ENCODE measurements at places on chromosomes 7 and 10.
A peak's percentile ranks its signal among the peaks of the same experiment; 100 is the strongest.

DNA sequence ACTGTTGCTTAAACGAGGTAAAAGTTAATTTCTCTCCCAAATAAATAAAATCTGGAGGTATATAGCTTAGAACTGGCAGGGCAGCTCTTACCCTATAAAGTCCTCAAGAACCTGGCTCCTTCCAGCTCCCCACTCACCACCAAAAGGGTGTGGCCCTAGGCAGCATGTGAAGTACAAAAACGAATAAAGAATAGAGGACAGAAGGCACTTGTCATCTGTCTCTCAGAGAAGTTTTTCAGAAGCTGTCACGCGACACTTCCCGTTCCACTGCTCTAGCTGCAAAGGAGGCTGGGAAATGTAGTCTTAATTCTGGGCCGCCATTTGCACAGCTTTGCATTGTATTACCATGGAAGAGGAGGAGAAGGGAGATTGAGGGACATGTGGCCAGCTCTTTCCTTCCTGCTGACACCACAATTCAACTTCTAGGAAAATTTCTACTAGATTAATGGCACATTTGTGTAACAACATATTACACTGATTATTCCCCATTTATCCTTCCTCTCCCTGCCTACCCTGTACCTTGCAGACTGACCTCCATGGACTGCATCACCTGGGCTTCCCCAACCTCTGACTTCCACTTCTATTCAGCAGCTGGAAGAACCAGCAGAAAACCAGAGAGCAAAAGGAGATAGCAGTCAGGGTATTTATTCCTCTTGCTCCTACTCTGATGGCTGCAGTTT, 62.2 kb downstream of the CCDC71L start:
- peak; percentile 39 for DNase-seq

DNA sequence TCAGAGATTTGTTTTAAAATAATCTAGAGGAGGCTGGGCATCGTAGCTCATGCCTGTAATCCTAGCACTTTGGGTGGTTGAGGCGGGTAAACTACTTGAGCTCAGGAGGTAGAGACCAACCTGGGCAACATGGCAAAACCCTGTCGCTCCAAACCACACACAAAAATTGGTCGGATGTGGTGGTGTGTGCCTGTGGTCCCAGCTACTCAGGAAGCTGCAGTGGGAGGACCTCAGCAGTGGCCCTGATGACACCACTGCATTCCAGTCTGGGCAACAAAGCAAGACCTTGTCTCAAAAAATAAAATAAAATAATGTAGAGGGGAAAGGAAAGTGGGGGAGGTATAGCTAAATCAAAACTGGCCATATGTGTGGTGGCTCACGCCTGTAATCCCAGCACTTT, 13.9 kb upstream of the PPP3CB start:
- DNase-seq = no peak

GRCh38 chr7:36717586-36717985, 6.7 kb downstream of the AOAH start:
- no peak for DNase-seq

DNA sequence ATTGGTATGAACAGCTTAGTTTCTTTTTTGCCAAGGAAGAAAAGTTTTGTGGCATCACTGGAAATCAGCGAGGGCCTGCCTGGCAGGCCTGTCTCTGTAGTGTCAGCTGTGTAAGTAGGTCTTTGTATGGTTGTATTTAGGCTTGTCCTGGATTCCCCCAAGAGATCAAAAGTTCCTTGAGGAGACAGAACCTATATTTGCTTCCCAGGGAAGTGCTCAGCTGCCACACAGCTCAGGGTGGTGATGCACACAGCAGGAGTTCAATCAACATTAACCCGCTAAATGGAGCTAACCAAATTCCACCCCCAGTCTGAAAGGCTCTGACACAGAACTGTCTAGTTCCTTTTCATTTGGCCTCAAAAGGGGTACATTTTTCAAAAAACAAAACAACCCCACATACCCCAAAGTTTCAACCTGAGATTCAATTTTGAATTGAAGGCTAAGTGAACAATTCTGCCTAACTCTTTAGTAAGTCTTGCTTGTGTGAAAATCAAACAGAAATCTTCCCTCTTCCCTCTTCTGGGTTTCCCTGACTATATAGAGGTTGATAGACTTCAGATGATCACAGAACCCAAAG, 124.4 kb downstream of the CLEC2L start:
- DNase-seq = no peak

- DNase-seq = no peak
These were observed 10.8 kb downstream of the ANTXRL start for GRCh38 chr10:46297406-46298204.

DNA sequence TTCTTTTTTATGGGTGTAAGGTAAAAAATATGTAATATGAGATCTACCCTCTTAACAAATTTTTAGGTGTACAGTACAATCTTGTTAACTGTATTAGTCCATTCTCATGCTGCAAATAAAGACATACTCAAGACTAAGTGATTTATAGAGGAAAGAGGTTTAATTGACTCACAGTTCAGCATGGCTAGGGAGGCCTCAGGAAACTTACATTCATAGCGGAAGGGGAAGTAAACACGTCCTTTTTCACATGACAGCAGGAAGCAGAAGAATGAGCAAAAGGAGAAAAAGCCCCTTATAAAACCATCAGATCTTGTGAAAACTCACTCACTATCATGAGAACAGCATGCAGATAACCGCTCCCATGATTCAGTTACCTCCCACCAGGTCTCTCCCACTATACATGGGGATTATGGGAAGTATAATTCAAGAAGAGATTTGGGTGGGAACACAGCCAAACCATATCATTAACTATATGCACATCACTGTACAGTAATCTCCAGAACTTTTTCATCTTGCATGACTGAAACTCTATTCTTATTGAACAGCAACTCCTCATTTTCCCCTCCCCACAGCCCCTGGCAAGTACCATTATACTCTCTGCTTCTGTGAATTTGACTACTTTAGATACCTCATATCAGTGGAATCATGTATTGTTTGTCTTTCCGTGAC, 127.4 kb downstream of the WNT2 start:
- no peak for DNase-seq

- no peak for DNase-seq
These were observed 83.0 kb upstream of the ATP6V0A4 start for GRCh38 chr7:138880881-138881578.

DNA sequence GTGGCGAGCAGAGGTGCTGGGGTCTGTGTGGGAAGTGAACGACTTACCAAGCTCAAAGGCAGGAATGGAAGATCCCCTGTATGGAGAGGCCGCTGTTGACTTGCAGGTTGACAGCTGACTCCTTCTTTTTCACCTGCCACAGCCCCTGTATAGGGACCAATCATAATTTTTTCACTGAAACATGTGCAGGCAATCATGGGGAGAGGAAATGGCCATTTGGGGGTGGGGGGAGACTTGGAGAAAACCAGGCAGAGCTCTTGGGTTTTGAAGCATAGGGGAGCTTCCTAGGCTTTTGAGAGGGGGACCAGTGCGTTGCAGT, 101.4 kb downstream of the WDR37 start:
- no peak for DNase-seq

DNA sequence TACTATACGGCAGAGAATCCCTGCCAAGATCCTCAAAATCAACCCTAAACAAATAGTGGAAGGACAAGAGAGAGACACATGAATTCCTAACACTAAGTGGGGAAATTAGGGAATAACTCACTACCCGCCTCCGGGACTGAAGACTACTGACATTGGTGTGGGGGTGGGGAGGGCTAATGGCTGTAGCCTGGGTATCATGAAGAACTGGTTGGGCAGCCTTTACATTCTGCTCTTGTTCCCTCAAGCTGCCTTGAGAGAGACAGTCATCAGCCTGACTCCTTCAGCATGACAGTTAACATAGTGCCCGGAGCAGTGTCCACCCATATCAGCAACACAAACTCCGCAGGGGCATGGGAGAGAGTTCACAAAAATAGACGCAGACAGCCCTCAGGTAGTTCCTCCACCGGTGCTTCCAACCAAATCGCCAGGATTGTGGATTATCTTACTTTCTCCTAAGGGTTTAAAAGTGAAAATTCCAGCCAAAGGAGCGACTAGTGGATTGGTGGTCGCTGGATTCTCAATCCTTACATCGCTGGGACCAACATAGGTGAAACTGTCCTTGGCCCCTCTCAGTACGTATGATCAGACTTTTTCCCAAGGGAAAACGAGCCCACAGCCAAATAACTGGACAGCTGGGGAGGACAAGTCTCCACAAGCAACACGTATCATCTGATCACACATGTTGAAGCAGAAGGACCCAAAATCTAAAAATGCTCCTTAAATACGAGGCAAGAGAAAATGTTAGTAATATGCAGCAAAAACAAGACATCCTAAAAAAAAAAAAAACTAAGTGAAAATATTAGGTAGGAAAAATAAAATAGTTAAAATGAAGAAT, 22.6 kb downstream of the TMEM254 start:
- no peak for DNase-seq

- DNase-seq = no peak
These were observed 13.4 kb downstream of the PITRM1 start for GRCh38 chr10:3159152-3159551.

DNA sequence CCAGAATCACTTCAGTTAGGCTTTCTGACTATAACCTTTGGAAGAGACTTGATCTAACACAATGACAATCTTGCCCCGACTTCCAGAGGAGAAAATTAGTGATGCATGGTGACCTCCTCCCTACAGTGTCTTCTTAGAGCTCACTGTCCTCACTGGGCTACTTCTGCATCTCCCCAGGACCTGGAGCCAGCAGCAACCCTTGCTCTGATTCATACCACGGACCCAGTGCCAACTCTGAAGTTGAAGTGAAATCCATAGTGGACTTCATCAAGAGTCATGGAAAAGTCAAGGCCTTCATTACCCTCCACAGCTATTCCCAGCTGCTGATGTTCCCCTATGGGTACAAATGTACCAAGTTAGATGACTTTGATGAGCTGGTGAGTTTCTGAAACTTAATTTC, 12.6 kb downstream of the CPA2 start:
- DNase-seq = no peak

GRCh38 chr10:69861251-69862240, 59.8 kb downstream of the COL13A1 start:
- DNase-seq = no peak

- DNase-seq = no peak
These were observed 3.0 kb downstream of the ADARB2 start for GRCh38 chr10:1734288-1734687.
